ENCODE measurements at places on chromosomes 12 and 14.

- no peak for DNase-seq
Measured at GRCh38 chr12:17971850-17972249, 118.1 kb downstream of the RERGL start.

- no peak for DNase-seq
Measured at GRCh38 chr14:68043752-68044151, 224.2 kb downstream of the RAD51B start.

GRCh38 chr12:52848661-52849255 lies at the start of gene KRT78:
Gene KRT78 (minus strand): TSS chr12:52848994. CDS start chr12:52848930, 64 bp downstream.
- DNase-seq, result no peak

- no peak for DNase-seq
Measured at GRCh38 chr12:109910969-109911348, 10.9 kb downstream of the TCHP start.

- DNase-seq, result no peak
Measured at GRCh38 chr14:26204366-26204727, 393.5 kb downstream of the NOVA1 start.

DNA sequence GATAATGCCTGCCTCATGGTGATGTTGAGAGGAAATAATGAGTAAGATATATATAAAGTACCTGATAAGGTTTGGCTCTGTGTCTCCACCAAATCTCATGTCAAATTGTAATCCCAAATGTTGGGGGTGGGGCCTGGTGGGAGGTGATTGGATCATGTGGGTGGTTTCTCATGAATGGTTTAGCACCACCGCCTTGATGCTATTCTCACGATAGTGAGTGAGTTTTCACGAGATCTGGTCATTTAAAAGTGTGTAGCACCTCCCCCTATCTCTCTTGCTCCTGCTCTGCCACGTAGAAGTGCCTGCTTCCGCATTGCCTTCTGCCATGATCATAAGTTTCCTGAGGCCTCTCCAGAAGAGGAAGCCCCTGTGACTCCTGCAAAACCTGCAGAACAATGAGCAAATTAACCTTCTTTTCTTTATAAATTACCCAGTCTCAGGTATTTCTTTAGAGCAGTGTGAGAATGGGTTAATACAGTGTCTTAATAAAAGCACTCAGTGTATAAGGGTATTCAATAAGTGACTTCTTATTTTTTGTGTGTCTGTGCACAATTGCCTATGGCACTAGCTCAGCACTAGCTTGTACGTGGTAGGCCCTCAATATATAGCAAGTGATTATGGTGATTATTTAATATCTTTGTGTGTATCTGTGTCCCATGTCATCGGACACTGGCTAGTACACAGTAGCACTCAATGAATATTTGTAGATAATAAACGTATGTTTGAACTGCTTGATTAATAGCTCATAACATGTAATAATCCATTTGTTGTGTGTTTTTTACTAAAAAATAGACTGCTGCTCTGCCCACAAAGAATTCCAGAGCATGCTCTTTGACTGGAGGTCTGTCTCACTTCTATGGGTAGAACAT lies 138.1 kb upstream of the LMNTD1 start:
- DNase-seq, result no peak

- no peak for DNase-seq
Measured at GRCh38 chr12:106140223-106140986, 1.7 kb upstream of the NUAK1 start.

GRCh38 chr14:71682337-71682736 lies 249.9 kb upstream of the RGS6 start:
- DNase-seq, result no peak

DNA sequence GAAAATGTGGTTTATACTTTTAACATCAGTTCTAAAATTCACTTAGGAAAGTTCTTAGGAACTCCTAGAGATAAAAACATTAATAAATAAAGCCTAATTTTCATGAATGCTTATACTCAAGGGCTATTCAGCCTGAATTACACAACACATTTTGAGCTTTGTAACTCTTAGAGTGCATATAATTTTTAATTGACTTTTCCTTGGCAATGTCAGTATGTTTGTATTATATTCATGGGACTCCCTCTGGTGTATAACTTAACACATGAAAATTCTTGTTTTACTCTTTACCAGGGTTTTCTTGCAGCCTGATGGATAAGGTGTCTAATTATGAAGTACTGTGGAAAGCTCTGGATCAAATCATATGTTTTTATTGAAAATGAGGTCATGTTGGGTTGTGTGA lies 150.6 kb upstream of the HMGA2 start:
- DNase-seq, result no peak

DNA sequence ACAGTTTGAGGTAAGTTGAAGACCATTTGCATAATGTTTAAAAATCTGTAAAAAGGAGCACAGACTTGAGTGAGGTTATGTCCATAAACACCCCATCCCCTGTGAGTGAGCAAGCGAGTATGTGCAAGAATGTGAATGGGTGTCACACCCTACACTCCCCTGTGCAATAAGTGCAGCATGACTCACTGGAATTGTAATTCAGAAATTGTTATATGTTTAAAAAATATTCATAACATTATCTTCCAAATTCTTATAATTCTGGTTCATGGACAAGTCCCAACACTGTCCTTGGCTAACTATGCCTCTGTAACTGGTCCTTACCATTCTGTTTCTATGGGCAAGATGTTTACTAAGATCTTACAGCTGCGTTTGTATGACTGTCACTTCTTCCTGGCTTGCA lies 207.8 kb upstream of the FAR2 start:
- no peak for DNase-seq
